ENCODE measurements at places on chromosomes 5 and 9.

GRCh38 chr5:174617285-174617684 is 107.1 kb upstream of the MSX2 start:
- DNase-seq = no peak

DNA sequence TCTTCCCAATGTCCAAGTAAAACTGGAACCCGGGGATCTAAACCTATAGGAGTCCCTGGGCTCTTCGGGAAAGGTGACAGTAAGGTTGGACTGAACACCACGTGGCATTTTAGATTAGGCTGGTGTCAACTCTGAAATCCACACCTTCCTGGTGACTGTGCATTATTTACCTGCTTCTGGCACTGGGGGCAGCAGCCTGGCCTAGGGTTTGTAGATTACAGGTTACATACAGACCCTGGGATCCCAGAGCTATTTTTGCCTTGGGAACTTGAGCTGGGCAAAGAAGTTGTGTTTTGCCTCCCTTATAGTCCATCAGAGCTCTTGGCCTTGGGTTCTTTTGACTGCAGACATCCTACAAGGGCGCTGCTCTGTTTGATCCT is 173.2 kb downstream of the DAB2IP start:
- no peak for DNase-seq

GRCh38 chr5:123514615-123515355 is 2.8 kb downstream of the CSNK1G3 start:
- DNase-seq = no peak

- DNase-seq = no peak
Observed at GRCh38 chr5:115602591-115603125, 379 bp upstream of the TICAM2 start.

All from fibroblast of skin of left quadriceps (primary cell).